ENCODE measurements at places on chromosomes 13 and 19. TPM values are rescaled to one million over a fixed set of nuclear protein-coding genes. Genes with fewer than 3 reads are reported as not detected.
A peak's percentile ranks its signal among the peaks of the same experiment; 100 is the strongest.

The ZNF208 gene
- not detected for total RNA-seq

The SHD gene
- total RNA-seq: 5.8 TPM

DNA sequence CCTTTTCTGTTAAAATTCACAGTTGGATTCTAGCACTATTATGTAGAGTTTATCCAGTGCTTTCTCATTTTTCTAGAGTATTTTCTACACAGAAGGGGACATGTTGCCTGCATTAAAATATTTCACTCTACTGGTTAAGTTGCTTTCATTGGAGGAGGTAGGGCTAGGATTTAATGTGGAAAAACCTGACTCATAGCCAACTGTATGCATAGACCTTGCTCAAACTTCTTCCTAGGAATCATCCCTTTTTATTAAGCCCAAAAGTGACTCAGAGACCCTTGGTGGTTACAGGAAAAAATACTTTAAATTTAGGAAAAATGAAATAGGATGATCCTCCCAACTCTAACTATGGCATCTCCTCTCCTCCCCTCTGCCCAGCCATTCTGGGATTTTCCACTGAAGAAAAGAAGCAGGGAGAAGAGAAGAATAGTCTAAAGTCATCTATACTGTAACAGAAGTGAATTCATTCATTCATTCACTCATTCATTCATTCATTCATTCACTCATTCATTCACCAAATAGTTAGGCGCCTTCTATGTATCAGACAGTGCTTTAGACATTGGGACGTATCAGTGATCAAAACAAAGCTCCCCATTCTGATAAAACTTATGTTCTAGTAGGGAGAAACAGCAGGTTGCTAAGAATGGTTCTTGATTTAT lies 109.0 kb upstream of the HTR2A start:
- DNase-seq: no peak

DNA sequence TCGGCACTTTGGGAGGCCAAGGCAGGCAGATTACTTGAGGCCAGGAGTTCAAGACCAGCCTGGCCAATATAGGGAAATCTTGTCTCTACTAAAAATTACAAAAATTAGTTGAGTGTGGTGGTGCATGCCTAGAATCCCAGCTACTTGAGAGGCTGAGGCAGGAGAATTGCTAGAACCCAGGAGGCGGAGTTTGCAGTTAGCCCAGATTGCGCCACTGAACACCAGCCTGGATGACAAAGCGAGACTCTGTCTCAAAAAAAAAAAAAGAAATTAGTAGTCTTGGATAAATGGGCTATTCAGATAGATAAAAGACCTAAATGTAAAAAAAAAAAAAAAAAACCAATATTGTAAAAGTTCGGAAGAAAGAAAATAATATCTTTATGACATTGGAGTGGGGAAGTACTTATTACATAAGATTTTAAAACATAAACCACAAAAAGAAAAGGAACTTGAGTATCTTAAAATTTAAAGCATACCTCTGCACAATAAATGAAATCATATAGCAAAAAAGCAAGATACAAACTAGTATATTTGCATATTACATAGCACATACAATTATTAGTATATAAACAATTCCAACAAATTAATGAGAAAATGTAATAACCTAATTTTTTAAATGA lies 26.7 kb upstream of the RNASEH2B start:
- DNase-seq: no peak

DNA sequence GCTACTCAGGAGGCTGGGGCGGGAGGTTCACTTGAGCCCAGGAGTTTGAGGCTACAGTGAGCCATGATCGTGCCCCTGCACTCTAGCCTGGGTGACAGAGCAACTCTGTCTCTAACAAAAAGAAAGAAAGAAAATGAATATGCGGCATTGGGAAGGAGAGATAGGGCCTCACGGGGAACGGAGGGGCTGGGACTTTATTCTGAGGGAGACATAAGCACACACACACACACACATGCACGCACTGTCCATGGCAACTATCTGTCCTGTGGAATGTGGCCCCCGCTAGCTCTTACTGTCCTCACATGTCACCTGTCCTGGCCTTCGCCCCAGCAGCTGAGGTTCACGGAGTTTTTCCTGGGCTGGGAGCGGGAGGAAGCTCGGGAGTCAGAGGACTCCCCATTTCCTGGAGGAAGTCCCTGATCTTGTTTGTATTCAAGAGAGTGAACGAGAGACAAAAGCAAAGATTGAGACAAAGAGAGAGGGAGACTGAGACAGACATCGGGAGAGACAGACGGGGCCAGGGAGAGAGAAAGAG lies 654 bp downstream of the STAP2 start:
- DNase-seq: no peak

GRCh38 chr19:33948651-33949335 lies 152.1 kb downstream of the KCTD15 start:
- DNase-seq: peak; percentile 28

The AP1M2 gene
- 140 TPM for total RNA-seq

The LILRA5 gene
- not detected for total RNA-seq

The SIGLEC11 gene
- not detected for total RNA-seq

GRCh38 chr19:50258918-50259372 lies 55.5 kb downstream of the MYH14 start:
- DNase-seq: peak; percentile 95

- DNase-seq: no peak
Measured at GRCh38 chr19:57273014-57273413, 7.3 kb upstream of the ZNF460 start.

DNA sequence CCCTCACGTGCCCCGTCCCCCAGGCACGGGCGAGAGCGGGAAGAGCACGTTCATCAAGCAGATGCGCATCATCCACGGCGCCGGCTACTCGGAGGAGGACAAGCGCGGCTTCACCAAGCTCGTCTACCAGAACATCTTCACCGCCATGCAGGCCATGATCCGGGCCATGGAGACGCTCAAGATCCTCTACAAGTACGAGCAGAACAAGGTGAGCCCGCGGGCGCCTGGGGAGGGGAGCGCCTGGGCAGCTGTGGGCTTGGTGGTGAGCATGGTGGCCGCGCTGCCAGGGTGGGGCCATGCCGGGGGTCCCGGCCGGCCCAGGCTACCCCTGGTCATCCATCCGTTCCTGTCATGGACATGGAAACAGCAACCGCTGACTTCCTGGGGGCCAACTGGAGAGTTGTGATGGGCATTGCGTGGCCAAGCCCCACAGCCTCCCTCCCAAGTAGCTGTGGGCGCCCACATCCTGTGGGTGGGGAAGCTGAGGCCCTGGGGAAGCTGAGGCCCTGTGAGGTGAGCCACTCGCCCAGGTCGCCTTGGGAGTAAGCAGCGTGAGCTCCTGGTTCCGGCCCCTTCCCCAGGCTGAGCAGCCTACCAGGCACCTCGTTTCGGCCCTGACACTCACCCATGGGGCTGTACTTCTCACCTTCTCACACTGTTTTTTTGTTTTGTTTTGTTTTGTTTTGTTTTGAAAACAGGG lies 16.1 kb downstream of the GNA11 start:
- no peak for DNase-seq

- DNase-seq: no peak
Measured at GRCh38 chr13:101520672-101521071, 68.2 kb downstream of the ITGBL1 start.

All from H1 (cell line).